ENCODE measurements at places on chromosomes 11 and 22.

DNA sequence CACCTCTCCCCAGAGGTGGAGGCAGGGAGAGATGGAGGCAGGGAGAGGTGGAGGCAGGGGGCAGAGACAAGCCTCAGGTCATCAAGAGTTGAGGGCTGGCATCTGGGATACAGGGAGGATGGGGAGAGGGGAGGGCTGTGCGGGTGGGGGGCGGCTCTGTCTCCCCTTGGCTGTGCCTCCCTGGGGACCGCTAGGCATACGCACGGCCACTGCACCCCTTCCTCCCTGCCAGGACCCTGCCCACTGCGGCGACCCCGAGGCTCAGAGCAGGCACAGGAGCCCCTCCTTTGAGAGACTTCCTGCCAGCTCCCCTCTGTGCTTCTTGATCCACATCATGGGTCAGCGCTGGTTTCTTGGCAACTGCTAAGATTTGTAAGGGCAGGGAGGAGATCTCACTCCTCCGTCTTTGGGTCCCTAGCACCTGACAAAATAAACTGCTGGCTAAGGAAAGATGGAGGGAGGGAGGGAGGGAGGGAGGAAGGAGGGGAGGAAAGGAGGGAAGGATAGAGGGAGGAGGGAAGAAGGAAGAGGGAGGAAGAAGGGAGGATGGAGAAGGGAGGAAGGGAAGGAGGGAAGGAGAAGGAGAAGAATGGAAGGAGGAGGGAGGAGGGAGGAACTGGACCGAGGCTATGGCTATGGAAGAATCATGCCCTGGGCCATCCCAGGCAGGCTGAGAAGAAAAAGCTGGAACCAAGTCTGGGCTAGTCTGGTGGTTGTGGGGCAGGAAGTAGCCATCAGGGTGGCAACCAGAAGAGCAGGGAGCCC lies 18.5 kb downstream of the PRR33 start:
- no peak for DNase-seq

GRCh38 chr11:47111318-47111804 lies 65.3 kb downstream of the ARFGAP2 start:
- DNase-seq: no peak

DNA sequence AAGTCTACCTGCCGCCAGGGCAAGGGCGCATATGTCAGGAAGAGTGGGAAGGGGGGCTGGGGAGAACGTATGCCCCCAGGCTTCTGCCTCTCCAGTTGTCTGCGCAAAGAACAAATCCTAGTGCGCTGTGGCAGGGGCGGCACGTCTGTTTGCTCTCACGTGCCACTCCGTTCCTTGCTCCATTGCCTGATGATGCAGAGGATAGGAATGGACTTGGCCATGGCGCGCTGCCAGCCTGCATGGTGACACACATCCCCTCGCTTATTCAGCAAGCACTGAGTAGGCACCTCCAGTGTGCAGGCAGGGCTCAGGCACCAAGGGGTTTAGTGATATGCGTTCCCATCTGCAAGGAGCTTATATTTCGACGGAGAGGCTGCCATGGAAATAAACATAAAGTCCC lies 45.4 kb upstream of the SLC22A12 start:
- DNase-seq: no peak

DNA sequence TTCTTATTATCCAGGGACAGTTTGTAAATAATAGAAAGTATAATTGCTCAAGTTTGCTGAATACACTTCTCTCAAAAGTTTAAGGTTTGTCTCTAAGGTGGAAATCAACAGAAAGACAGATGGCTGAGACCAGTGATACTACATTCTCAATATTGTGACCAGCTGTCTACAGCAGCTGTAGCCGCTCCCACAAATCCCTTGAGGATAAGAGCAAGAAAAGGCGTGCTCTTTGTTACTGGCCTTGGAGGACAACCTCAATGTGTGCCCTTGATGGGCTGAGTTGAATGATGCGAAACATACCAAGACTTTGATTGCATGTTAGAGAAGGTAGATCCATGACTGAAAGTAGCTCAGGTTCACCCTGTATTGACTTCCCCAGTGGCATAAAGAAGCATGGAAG lies 6.1 kb downstream of the OR6M1 start:
- no peak for DNase-seq

DNA sequence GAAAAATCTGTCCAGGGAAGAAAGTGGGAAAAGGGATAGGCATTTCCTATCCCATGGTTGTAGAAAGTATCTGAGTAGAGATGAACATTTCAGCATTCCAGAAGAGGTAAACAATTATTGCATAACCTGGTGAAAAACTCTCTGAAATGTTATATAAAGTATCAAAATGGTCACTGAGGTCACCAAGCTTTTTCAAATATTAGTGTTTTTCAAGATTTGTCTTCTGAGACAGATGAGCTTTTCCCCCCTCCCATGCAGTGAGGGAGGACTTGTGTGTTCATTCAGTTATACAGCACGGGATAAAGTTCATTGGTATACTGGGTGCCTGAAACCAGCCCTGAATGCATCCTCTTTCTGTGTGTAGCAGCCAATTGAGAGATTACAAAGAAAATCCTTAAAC lies 1.9 kb upstream of the DEPDC7 start:
- no peak for DNase-seq

DNA sequence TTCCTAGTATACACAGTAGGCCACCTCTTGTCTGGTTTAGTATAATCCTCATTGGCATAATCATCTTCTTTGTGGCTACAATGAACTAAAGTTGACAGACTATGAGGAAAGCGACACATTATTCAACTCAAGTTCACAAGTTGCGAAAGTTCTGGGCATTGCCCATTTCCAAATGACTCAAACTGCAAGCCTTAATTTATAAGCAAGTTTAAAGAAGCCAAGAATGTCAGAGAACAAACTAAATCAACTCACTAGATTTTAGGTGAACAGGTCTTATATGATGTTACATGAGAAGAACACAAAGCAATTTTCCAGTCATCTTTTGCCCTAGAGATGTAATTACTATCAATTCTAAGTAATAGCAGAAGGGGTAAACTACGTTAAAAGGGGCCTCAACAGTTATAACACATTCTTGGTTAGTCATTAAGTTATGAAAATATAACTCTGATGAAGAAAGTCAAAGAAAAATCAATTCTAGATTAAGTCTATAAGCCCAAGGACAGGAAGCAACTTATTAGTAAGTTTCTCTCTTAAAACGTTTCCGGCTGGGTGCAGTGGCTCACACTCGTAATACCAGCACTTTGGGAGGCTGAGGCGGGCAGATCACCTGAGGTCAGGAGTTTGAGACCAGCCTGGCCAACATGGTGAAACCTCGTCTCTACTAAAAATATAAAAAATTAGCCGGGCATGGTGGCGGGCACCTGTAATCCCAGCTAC lies 21.5 kb downstream of the PICALM start:
- no peak for DNase-seq

GRCh38 chr22:40029189-40029890 lies 34.6 kb downstream of the FAM83F start:
- DNase-seq: no peak

DNA sequence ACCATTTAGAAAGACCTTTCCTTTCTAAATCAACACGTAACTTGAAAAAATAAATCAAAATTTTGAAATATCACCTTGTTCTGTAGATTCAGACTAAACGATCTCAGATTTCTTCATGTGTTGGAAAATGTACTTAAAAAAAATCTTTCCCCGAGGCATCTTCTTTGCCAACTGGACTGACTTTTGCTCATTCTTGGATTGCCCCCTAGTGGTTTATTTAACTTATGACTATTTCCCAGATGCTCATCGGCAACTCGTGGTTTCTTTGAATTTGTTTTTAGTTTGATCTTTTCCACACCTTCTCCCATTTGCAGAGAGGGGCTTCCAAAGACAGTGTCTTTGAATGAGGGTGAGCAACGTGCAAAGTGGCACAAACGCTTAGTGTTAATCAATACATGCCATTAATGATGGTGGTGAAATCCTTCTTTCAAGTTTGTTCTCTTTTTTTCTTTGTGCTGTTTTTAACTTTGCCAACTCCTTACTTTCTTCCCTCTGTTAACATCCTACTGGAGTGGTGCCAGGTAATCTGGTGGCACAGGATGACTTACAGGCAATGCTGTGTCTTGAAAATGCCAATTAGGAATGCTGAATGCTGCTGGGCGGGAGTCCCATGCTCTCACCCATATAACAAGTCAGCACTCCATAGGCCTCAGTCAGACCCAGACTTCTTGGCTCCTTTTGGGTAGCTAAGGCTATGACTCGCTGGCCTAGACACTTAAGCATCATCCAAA lies 18.3 kb downstream of the PRSS23 start:
- no peak for DNase-seq

- DNase-seq: no peak
Measured at GRCh38 chr11:106447631-106448191, 370.2 kb downstream of the AASDHPPT start.

DNA sequence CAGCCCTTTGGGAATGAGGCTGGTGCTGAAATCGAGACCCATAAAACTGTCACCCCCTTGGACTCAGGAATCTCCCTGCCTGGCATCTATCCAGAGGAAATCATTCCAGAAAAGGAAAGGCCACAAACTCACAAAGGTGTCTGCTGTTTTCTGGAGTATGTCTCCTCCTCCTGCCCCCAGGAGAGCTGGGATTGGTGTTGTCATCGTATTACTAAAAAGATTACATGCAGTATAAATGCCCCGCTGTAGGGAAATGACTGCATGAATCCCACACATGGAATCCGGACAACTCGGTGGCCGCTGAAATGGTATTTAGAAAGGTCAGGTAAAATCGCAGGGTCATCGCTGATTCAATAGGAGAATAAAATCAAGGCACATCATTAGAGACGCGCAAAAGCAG lies 18.9 kb upstream of the RFPL3 start:
- DNase-seq: no peak

DNA sequence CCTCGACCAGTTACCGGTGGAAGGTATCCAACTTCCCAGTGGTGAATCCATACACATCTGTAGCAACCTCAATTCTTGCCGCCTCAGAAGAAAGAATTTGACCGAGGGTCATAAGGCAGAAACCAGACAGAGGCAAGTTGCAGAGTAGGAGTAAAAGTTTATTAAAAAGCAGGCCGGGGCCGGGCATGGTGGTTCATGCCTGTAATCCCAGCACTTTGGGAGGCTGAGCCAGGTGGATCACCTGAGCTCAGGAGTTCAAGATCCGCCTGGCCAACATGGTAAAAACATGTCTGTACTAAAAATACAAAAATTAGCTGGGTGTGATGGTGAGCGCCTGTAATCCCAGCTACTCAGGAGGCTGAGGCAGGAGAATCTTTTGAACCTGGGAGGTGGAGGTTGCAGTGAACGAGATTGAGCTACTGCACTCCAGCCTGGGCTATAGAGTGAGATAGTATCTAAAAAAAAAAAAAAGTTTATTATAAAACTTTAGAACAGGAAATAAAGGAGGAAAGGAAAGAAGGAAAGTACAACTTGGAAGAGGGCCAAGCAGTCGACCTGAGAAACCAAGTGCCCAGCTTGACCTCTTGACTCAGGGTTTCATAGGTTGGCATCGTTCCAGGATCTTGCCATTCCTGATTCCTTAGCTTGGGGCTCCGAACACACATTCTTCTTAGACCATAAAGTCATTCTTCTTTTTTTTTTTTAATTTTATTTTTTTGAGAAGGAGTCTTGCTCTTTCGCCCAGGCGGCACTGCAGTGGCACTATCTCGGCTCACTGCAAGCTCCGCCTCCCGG lies 27.8 kb downstream of the RGL4 start:
- DNase-seq: no peak

- DNase-seq: no peak
Measured at GRCh38 chr22:39601180-39601535, 30.6 kb downstream of the CACNA1I start.

- DNase-seq: no peak
Measured at GRCh38 chr11:55719608-55720160, 53.6 kb upstream of the OR5D13 start.

- DNase-seq: no peak
Measured at GRCh38 chr11:69912911-69913451, 93.8 kb upstream of the FGF3 start.

DNA sequence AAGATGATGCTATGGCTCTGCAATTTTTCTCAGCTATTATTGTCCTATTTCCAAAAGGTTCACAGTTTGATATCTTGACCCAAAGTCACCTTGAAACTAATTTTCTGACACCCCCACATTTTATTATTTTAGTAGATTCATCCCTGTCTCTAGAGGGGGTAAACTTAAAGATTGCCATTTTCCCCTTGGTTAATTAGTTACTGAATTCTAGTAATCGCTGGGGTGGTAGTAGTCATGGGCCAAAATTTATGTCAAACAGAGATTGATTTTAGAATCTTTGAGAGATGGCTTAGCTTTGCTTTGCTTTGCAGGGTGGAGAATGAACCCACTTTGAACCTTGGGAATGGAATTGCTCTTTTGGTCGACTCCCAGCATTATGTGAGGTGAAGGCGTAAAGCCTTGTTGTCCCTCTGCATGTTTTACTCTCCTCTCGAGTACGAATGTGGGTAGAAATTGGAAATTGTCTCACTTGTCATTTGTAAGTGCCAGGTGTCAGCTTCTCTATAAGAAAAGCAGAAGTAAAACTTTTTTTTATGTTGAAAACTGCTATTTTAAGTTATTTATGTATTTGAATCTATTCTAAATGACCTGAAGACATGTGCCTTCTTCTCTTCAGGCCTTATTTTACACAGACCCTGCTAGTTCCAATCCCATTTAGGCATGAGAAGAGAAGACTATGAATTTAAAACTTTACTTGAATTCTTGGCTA lies 42.4 kb upstream of the RCE1 start:
- no peak for DNase-seq

DNA sequence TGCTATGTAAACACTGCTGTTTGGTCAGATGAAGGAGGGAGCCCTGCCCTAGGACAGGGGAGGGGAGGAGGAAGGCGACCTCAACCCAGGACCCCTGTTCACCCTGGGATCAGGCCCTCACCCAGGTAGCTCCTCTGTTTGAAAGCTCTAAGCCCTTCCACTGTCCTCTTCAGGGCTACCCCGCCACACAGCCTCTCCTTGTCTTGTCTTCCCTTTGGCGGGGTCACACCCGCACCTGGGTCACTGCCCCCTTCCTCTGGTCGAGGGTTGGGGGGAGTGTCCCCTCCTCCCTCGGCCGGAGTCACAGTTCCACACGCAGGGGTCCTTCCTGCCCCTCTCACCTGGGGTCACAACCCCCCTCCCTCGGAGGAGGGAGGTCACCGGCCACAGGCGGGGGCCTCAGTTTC lies 463 bp upstream of the PTPMT1 start:
- no peak for DNase-seq

GRCh38 chr11:71342116-71342515 lies 89.7 kb upstream of the SHANK2 start:
- no peak for DNase-seq

DNA sequence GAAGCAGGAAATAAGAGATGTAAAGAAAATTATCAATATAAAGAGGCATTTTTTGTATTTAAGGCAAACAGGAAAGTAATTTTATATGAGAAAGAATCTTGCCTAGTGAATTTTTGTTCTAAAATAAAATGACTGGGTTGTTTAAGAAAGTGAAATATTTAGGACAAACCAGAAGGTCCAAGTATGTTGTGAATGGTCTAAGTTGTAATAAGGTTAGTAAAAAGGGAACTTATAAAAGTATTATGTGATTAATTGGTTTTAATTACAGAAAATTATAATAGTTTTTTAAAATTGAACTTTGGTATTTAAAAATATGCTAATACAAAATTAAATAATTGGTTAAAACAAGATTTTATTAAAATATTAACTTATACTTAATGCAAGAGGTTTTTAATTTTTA lies 26.6 kb upstream of the EI24 start:
- no peak for DNase-seq

- DNase-seq: no peak
Measured at GRCh38 chr11:129959687-129960086, 42.9 kb downstream of the PRDM10 start.

GRCh38 chr11:44611088-44611487 lies 45.6 kb downstream of the CD82 start:
- DNase-seq: no peak

Data from activated CD4-positive, CD25-positive, alpha-beta regulatory T cell (primary cell).